ENCODE measurements at places on chromosomes 6 and 20.

DNA sequence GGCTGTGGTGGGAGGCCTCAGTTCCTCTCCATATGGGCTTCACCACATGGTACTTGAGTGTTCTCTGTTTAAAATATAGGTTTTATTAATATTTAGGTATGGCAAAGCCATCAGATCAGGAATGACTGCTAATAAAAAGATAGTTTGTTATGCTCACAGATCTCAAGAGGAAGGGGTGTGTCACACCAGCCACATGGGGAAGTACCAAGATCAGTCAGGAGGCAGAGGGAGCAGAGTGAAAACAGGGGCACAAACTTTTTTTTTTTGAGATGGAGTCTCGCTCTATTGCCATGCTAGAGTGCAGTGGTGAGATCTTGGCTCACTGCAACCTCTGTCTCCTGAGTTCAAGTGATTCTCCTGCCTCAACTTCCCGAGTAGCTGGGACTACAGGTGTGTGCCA is 92.1 kb upstream of the GCM1 start:
- DNase-seq: no peak

DNA sequence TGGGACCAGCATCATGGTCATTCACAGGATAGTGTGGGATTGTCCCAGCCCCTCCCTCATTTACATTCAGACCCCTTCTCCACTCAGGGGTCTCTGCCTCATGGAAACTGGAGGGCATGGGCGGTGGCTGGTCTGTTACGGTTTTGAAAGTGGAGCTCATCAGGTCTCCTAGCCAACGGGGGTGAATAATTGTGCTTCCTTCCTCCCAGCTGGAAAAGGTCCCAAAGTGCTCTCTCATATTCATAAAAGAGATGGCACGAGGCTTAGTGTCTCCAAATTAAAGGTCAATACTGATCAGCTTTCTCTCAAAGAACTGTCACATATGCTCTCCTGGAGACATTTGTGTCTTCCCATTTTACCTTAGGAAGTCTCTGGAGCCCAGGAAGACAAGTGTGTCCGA is 19.9 kb downstream of the JARID2 start:
- no peak for DNase-seq

DNA sequence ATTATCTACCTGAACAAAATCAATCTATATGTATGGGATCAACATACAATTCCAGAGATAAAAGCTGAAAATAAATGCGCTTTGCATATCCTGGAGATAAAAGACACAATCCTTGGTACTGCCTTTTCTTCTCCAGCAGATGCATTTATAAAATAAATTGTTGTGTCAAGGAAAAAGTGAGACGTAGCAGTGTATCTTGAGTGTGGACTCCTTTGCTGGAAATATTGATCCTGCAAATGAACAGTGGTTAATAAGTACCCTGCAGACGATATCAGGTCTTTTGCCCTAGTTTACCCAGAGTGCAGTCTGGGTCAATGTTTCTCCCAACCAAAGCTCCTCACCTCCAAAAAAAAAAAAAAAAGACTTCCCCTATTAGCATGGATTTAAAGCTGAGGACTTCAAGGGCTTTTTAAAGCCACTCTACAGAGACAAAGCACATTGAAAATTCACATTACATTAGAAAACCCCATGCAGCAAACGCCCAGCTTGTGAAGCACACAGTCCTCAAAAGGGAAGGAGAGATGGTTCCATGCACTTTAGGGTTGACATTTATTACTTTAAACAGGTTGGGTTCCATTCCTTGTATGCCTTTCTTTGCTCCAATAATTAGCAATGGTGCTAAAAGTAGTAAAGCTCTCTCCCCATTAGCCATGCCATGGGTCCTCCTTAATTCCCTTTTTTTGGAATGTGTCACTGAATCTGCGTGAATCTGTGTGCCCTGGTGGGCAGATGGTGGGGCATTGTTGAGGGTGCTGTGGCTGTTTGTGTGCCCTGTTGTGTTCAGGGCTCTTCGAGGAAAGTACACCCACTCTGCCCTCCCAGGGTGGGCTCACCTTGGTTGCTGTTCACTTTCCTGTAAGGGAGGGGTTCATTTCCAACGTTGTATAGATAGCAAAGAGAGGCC is 21.1 kb downstream of the FOXA2 start:
- DNase-seq: no peak

- no peak for DNase-seq
These were observed 110.3 kb upstream of the TCF21 start for GRCh38 chr6:133778414-133779130.

- DNase-seq: no peak
These were observed 35.4 kb downstream of the FYN start for GRCh38 chr6:111837641-111838500.

Data from right renal cortex interstitium (tissue), 3 donors.